Cardiac atrium fibroblast (primary cell): ENCODE measurements at places on chromosomes 3 and 15. TPM values are rescaled to one million over a fixed set of nuclear protein-coding genes. Genes with fewer than 3 reads are reported as not detected.

The UBP1 gene
- 54.3 and 54.5 TPM in 2 replicates for total RNA-seq

The AGBL1 gene
- not detected in 2 replicates for total RNA-seq

The CPLX3 gene
- total RNA-seq, result not detected in 2 replicates

The EXD1 gene
- not detected in 2 replicates for total RNA-seq

The KBTBD12 gene
- not detected in 2 replicates for total RNA-seq

The PROS1 gene
- total RNA-seq, result 212 and 237 TPM in 2 replicates

The FAM162A gene
- 48.9 and 60.1 TPM in 2 replicates for total RNA-seq
